ENCODE measurements at places on chromosomes 2 and 18.

DNA sequence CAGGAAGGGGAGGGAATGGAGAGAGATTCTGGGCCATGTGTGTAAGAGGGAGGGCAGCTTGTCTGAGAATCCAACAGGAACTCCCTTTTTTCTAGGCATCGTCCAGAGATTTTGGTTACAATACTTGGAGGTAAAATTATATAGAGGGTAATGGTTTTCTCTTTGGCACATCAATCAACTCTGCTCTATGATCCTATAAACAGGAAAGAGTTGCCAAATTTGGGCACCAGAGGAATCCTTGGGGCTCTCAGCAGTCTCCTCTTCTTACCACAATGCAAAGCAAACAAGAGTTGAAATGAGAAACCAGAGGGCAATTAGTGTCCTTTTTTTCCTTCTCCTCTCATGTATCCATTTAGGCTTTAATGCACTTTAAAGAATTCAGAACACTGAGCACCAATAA lies 243.4 kb downstream of the SLC8A1 start:
- no peak for DNase-seq

DNA sequence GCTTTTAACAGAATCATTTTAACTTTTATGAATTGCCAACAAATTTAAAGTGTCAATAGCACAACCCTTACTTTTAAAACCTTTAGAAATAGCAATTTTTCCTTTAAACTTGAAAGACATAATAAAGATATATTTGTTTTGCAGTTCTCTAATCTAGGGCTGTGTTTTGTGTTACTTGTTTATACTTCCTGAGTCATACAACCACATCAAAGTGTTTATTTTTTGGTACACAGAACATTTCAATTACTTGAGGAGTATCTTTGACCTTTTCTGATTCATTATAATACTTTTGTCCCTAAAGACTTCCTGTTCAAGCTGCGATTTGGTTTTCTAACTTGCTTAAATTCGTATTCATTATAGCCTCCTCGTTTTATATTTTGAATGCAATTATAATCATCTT lies 21.8 kb downstream of the TYW5 start:
- DNase-seq: no peak

DNA sequence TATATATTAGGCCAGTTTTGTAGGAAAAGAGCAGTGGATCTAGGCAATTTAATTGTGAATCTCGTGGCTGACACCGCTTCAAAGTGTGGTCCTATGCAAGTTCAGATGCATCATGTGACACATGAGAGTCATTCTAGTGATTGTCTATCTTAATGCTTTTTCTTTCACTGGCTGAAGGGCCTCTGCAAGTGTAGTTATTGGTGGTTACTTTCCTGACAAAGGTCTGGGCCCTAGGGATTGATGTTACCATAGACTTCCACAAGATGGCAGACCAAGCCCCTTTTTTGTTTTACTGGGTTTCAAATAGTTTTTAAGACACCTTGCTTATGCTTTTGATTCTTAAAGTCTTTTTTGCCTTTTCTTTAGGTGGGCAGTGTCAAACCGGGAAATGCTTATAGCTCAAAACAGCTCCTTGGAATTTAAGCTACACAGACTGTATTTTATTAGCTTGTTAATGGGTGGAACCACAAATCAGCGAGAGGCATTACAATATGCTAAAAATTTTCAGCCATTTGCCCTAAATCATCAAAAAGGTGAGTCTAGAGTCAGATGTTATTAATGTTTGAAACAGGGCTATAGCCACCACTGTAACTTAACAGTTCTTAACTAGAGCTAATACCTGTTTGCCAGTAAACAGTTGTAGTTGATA lies 25.9 kb downstream of the CD8A start:
- DNase-seq: peak; percentile 6

DNA sequence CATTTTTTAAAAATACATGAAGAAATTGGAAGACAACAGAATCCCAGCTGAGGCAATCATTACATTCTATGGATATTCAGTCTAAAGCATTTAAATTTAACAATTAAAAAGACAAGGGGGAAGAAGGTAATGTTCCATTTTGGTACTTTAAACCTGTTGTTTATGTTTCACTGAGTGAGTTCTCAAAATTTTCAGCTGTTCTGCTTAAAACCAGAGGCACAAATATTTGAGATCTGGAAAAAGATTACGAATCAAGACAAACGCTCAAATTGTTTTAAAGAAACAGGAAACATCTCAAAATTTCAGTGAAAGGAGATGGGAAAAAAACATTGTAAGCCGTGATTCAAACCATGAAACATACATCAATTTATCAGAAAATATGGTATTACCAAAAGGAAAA lies 656.2 kb upstream of the CHAC2 start:
- no peak for DNase-seq

DNA sequence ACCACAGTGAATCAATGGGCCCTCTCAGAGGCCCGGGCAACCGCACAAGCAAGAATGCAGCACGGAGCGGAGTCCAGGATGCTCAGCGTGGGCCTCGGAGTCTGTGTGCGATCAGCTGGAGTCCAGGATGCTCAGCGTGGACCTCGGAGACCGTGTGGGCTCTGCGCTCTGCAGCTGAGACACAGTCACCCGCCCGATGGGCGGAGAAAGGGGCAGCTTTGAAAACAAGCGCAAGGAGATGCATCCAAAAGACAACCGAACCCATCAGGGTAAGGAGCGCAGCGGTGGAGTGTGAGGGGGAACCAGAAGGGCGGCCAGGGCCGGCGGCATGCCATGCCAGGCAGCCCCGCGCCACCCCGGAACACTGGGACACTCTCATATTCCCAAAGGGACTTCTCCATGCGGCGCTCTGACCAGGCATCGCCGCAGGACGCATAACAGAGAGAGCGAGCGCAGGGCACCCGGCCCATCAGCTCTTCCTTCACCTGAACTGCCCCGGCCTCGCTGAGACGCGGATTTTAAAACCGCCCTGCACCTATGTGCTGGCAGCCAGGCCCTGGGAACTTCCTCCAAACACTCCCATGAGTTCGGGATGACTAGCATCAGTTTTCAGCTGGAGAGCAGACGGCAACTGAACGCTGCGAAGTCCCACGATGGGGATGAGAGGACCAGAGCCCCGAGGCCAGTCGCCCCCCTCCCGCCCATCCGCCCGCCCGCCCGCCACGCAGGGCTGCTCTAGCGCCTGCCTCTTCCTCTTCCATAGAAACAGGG lies 44.7 kb downstream of the MC5R start:
- no peak for DNase-seq

GRCh38 chr2:26243470-26244308 lies 743 bp downstream of the HADHA start:
- DNase-seq: no peak

Measured in activated T-helper 1 cell treated with anti-CD3 and anti-CD28 coated beads, Interleukin-12 subunit alpha, Interleukin-12 subunit beta, Interleukin-2, Interleukin-4 antibody, amounts not matched to agents 30 ng/mL and 10 ng/mL and 1 ng/mL, durations not matched to agents 14 hours and 24 hours and 36 hours (primary cell).